Natural killer cell (primary cell): ENCODE measurements at places on chromosomes 16 and 17. TPM values are rescaled to one million over a fixed set of nuclear protein-coding genes. Genes with fewer than 3 reads are reported as not detected.

DNA sequence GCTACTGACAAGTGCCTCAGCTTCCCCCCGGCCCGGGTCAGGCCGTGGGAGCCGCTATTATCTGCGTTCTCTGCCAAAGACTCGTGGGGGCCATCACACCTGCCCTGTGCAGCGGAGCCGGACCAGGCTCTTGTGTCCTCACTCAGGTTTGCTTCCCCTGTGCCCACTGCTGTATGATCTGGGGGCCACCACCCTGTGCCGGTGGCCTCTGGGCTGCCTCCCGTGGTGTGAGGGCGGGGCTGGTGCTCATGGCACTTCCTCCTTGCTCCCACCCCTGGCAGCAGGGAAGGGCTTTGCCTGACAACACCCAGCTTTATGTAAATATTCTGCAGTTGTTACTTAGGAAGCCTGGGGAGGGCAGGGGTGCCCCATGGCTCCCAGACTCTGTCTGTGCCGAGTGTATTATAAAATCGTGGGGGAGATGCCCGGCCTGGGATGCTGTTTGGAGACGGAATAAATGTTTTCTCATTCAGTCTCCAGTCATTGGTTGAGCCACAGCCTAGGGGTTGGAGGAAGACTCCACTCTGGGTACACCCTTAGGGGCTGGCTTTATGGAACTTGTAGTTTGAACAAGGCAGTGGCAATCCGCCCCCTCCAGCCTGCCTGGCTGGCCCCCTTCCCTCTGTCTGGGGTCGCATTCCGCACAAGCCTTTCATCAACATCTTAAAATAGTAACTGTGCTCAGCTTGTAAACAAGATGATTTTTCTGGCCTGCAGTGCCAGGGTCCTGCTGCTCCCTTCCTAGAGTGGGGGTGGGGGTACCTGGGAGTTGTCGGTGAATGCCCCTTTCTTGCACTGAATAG lies 4.1 kb downstream of the SYNGR2 start:
- H3K27me3 ChIP-seq, result no peaks in the 10 kb centered on the region
- peaks cover 10% of the 10 kb centered on the region for H3K36me3 ChIP-seq
- H3K27ac ChIP-seq, result peak overlapping the region; percentile 66
- no peak overlapping the region for H3K4me3 ChIP-seq

GRCh38 chr16:13866073-13866472 lies 53.9 kb upstream of the ERCC4 start:
- no peaks in the 10 kb centered on the region for H3K4me1 ChIP-seq
- DNase-seq, result no peak
- H3K4me3 ChIP-seq, result no peak overlapping the region

PRM1 gene
- not detected for total RNA-seq

CORO7 gene
- total RNA-seq, result 415 TPM

CNGB1 gene
- total RNA-seq, result not detected

- no peak overlapping the region for H3K4me3 ChIP-seq
- no peaks in the 10 kb centered on the region for H3K27me3 ChIP-seq
- no peaks in the 10 kb centered on the region for H3K36me3 ChIP-seq
- no peak for DNase-seq
- no peak overlapping the region for H3K27ac ChIP-seq
These were observed 60.4 kb downstream of the MYOCD start for GRCh38 chr17:12726131-12726530.

DNA sequence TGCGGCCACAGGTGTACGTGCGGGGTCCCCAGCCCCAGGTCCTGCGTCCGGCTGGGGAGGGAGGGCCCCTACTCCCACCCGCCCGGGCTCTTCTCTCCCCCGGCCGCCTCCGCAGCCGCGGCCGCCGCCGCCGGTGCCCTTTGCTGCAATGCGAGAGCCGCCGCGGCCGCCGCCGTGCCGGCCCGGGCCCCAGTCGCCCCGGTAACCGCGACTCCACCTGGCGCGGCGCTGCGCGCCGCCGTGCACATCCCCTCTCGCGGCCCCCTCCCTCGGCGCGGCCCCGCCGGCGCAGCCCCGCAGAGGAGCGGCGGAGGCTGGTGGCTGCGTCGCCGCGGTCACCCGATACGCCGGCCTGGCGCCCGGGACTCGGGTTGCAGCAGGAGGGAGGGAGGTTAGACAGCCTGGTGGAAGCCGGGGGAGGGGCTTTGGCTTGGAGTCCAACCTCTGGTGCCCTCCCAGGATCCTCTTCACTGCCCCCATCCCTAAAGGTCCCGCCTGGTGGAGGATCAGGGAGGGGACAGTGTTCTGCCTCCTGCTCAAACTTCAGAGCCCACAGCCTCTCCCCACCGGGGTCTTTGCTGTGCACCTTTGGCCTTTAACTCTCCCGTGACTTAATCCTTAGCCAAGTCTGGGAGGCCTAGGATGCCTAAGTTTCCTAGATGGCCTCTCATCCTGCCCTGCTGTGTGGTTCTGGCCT lies 32.9 kb downstream of the SRCIN1 start:
- DNase-seq, result peak; percentile 40
- H3K4me3 ChIP-seq, result no peak overlapping the region
- no peaks in the 10 kb centered on the region for H3K36me3 ChIP-seq
- peaks cover 10% of the 10 kb centered on the region for H3K4me1 ChIP-seq
- peaks cover 39% of the 10 kb centered on the region for H3K27me3 ChIP-seq

GRCh38 chr17:80998118-80998747 lies 6.6 kb downstream of the CHMP6 start:
- H3K4me1 ChIP-seq, result peaks cover 52% of the 10 kb centered on the region
- no peak for DNase-seq
- no peak overlapping the region for H3K4me3 ChIP-seq
- H3K27me3 ChIP-seq, result peaks cover 3% of the 10 kb centered on the region
- H3K36me3 ChIP-seq, result peaks cover 39% of the 10 kb centered on the region

GRCh38 chr17:13030459-13031300 lies 12.9 kb upstream of the ELAC2 start:
- peaks cover 3% of the 10 kb centered on the region for H3K4me1 ChIP-seq
- no peaks in the 10 kb centered on the region for H3K27me3 ChIP-seq
- no peak overlapping the region for H3K27ac ChIP-seq
- H3K4me3 ChIP-seq, result no peak overlapping the region
- peak; percentile 25 for DNase-seq

DNA sequence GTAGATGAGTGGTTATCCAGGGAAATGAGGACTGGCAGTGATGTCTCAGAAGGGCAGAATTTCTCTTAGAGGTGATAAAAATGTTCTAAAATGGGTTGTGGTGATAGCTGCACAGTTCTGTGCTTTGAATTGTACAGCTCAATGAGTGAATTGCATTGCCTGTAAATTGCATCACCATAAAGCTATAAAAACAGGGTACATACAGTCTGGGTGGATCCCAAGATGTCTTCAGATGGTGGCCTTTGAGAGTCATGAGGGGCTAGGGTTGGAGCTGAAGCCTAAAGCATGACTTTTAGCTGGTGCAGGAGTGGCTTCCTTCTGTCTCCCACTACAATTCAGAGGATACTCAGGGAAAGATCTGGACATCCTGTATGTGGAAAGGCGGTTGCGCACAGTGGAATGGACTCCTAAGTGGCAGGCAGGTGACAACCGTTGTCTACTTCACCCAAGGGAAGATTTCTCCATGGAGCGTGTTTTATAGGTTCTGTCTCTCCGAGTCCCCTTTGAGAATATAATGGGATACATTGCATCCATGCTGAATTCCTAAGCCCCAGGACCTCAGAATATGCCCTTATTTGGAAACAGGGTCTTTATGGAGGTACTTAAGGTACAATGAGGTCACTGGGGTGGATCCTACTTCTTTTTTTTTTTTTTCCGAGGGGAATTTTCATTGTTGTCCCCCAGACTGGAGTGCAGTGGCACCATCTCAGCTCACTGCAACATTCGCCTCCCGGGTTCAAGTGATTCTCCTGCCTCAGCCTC lies 1.6 kb upstream of the IL32 start:
- no peak overlapping the region for H3K4me3 ChIP-seq
- peak overlapping the region; percentile 19 for H3K27ac ChIP-seq
- H3K36me3 ChIP-seq, result peaks cover 9% of the 10 kb centered on the region
- peaks cover 61% of the 10 kb centered on the region for H3K4me1 ChIP-seq
- peak; percentile 18 for DNase-seq
- no peaks in the 10 kb centered on the region for H3K27me3 ChIP-seq

NR1D1 gene
- total RNA-seq, result 8.8 TPM

CENPV gene
- 15.1 TPM for total RNA-seq

GRCh38 chr17:19713462-19713861 lies 2.9 kb downstream of the SLC47A2 start:
- DNase-seq, result no peak
- H3K4me3 ChIP-seq, result no peak overlapping the region
- H3K36me3 ChIP-seq, result no peaks in the 10 kb centered on the region
- no peak overlapping the region for H3K27ac ChIP-seq
- H3K4me1 ChIP-seq, result no peaks in the 10 kb centered on the region
